ENCODE measurements at places on chromosomes 7 and 10.

DNA sequence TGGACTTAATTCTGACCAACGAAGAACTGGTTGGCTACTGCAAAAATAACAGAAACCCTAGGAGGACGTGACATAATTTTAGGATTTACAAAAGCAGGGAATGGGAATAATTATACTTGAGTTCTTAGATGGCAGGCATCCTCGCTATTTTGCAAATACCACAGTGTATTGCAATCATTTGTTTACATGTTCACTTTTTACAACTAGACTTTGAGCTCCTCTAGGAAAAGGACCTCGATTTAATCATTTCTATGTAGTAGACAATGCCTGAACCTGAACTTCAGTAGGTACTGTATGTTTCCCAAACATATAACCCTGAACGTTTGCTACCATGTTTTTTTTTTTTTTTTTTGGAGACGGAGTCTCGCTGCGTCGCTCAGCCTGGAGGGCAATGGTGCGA is 137.7 kb downstream of the CNOT4 start:
- no peak for DNase-seq

GRCh38 chr7:111012799-111013675 is 77.9 kb upstream of the LRRN3 start:
- DNase-seq = no peak

- DNase-seq = no peak
These were observed 97.8 kb downstream of the PLXDC2 start for GRCh38 chr10:19913987-19914386.

DNA sequence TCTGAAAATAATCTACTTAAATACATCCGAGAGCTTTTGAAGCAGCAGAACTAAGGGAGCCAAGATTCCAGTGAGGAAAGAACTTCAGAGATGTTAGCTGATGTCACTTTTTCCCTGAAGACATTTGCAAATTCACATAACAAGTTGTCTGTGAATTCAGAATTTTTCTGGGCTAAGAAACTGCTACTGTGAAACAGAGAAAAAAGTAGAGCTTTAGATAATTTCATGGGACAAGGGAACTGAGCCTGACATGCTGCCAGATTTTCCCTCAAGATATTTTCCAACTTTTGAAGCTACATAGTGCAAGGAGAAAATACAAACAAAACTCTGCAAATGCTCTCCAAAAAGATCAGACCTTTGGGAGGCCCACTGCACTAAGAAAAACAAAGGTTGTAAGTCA is 484.2 kb downstream of the ANKRD7 start:
- no peak for DNase-seq

Measured in RKO (cell line).